ENCODE measurements at places on chromosomes 4 and X.

GRCh38 chr4:41913509-41913908 is 21.7 kb upstream of the TMEM33 start:
- DNase-seq, result no peak

DNA sequence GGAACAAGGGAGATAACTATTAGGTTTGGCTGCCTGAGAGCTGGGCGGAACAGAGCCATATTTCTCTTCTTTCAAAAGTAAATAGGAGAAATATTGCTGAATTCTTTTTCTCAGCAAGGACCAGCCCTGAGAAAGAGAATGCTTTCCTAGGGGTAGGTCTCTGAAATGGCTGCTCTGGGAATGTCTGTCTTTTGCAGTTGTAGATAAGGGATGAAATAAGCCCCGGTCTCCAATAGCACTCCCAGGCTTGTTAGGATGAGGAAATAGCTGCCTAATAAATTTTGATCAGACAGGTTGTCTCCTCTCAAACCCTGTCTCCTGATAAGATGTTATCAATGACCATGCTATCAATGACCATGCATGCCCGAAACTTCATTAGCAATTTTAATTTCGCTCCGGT is 207.8 kb upstream of the KIT start:
- DNase-seq, result no peak

GRCh38 chrX:133985164-133985966 is at the start of gene GPC3:
TSS of gene GPC3 (minus strand) at chrX:133985594.
- DNase-seq, result peak; percentile 59

GRCh38 chrX:9171841-9172463 is 138.0 kb upstream of the FAM9B start:
- no peak for DNase-seq
